ENCODE measurements at places on chromosomes 1 and 21.

GRCh38 chr1:19452221-19452663 is 33.1 kb downstream of the CAPZB start:
- no peak for DNase-seq

GRCh38 chr1:25642574-25643108 is 26.1 kb downstream of the MAN1C1 start:
- DNase-seq = peak; percentile 0

- DNase-seq = peak; percentile 44
Measured at GRCh38 chr1:37513795-37514349, 694 bp downstream of the MEAF6 start.

GRCh38 chr21:38396325-38396724 is 102.0 kb downstream of the ERG start:
- no peak for DNase-seq

- DNase-seq = peak; percentile 95
Measured at GRCh38 chr1:43522776-43523480, 7.8 kb upstream of the PTPRF start.

DNA sequence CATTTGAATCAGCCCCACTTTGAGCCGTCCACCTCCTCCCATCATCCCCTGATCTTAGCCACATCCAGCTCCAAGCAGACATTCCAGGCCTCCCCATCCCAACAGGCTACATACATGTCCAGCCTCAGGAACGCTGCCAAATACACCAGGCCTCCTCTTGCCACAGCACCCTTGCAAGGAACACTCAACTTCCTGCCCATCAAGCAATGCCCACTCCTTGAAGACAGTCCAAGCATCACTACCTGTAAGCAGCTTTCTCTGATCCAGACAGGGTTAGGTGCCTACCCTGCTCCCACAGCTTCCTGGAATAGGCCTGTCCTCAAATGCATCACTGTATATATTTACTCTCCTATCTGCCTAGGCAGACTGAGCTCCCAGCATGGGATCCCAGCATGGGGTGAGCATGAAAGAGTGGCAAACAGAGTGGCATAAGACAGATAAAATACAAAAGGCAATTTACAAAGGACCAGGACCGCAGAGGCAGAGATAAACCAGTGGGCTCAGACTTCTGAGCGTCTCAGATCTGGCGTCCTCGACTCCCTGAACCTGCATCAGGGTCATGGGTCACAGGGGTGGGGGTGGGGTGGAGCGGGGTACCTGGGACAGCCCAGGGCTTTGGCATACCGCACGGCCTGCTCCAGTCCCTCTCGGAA is 816 bp downstream of the HYI start:
- DNase-seq = no peak

- DNase-seq = no peak
Measured at GRCh38 chr1:84598418-84598817, 24.2 kb upstream of the CTBS start.

DNA sequence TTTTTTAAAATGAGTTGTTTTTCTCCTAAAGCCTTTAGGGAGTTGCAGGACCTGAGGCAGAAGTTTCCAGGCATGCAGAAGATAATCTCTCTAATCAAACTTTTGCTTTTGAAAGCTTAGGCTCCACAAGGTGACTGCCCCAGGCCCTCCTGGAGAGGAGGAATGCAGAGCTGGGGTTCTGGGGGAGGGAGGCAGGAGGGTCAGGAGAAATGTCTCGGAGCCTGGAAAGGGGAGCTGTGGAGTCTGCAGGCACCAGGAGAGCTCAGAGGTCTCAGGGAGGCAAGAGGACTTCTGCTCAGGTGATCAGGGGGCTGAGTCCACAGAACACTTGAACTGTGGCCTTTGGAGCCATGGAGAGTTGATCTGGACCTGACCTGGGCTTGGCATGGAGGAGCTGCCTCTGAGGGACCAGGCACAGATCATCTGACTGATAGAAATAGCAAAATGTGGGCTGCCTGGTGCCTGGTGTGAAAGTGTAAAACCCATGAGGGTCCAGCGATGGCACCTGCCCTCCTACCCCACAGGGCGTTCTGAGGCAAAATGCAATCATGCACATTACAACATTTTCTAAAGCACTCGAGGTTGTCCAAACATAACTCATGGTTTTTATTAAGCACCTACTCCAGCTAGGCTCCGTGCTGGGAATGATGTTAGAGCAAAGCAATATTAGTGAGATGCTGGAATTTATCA is 10.0 kb upstream of the ABCG1 start:
- no peak for DNase-seq

DNA sequence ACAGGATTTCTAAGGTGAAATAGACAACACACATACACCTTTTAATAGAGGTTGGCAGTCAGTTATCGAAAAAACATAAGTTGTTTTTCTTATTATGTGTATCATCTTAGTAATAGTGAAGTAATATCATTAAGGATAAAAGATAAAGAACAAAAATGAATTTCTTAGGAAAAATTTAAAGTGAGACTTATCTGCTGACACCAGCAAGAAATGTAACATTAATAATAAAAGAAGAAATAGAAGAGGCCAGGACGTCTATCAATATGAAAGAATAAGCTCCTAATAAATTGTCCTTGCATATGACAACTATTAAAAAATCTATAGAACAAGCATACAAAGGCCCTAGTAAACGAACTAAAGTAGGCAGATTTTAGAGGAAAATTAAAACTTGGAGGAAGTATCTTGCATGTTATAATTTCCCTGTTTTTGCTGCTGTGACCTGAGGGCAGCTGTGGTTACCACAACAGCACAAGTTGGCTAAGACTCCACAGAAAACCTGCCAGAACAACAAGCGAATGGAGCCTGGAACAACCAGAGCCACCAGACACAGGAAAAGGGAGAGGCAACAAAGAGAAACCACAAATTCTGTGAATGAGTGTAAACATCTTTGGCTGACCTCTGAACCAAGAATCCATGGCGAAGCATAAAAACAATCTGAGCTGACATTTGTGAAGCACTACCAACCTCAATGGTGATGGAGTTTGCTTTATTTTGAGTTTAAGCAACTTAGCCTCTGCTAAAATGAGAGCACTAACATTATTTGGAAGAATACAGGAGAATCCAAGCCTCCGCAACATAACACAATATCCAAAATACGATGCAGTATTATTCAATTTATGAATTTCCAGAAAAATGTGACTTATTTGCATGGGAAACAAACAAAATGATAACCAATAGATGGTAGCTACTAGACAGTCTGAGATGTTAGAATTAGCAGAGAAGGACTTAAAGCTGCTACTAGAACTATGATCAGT is 207.5 kb downstream of the KCNT2 start:
- peak; percentile 17 for DNase-seq

Data from urothelium cell line (cell line).